ENCODE measurements at places on chromosomes 16 and 17.

DNA sequence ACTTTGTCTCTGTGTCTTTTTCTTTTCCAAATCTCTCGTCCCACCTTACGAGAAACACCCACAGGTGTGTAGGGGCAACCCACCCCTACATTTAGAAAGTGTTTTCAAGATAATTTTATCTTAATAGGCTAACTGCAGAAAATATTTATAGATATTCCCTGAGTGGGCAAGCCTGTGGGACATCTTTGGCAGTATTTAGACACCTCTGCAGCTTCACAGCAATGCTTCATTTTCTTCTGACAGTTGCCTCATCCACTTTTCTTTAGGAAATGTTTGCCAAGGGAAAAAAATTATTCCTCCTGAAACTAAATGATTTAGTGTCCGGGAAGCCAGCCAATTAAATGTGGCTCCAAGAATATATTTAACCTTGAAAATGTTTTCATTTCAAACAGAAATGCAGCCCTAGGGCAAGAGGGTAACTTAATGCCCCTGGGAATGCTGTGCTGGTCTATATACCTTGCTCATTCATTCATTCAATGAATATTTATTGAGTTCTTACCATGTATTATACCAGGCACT is 290.4 kb downstream of the ABCC12 start:
- no peak for DNase-seq

- DNase-seq: no peak
Measured at GRCh38 chr16:927406-927805, 43.4 kb downstream of the LMF1 start.

DNA sequence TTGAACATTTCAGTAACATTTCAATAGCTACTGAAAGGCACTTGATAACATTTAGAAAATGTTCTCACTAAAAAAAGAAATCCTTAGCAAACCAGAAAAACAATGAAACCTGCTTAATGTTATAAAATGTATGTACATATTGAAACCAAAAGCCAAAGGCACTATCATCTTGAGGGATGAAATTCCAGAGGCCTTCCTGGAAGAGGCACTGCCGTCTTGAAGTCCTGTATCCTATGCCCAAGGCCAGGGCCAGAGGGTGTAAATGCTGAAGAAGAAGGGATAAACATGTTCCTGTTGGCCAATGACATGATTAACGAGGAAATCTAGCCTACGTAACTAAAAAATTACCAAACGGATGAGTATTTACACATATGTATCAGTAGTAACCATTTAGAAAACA is 57.0 kb upstream of the DNAH17 start:
- no peak for DNase-seq

- no peak for DNase-seq
Measured at GRCh38 chr16:10103118-10103517, 79.1 kb downstream of the GRIN2A start.
